ENCODE measurements at places on chromosomes 4 and X. TPM values are rescaled to one million over a fixed set of nuclear protein-coding genes. Genes with fewer than 3 reads are reported as not detected.

Gene SPANXA1
- not detected for total RNA-seq

Gene GIMD1
- total RNA-seq, result not detected

Gene ADH1A
- not detected for total RNA-seq

Gene ARSJ
- 20.6 TPM for total RNA-seq

Gene IRS4
- 0.26 TPM for total RNA-seq

Gene DCAF8L2
- not detected for total RNA-seq

Gene FGF16
- 0.69 TPM for total RNA-seq

Gene RNF212
- 4.0 TPM for total RNA-seq

Gene IDS
- 44.3 TPM for total RNA-seq

Gene GRIA3
- total RNA-seq, result 6.0 TPM

Gene ARHGAP36
- 1.0 TPM for total RNA-seq

Gene GATA1
- not detected for total RNA-seq

Gene L1CAM
- total RNA-seq, result 5.6 TPM

Gene ZNF718
- 34.3 TPM for total RNA-seq

Gene G6PD
- total RNA-seq, result 12.8 TPM

Gene CHRNA9
- total RNA-seq, result not detected

Gene IL9R
- total RNA-seq, result 0.63 TPM

Gene AMTN
- not detected for total RNA-seq

Gene CCDC149
- 17.4 TPM for total RNA-seq

Gene ZNF518B
- 50.4 TPM for total RNA-seq

Gene PDHA2
- total RNA-seq, result not detected

Gene DUX4
- not detected for total RNA-seq

Gene GPR119
- not detected for total RNA-seq

Gene SSX3
- not detected for total RNA-seq

Gene SMARCA1
- total RNA-seq, result 96.0 TPM

Gene SSX2B
- total RNA-seq, result not detected

Gene ZMAT1
- total RNA-seq, result 7.2 TPM

Gene DNAAF6
- total RNA-seq, result not detected

Gene PDZD4
- total RNA-seq, result 6.6 TPM

Gene SLC26A1
- total RNA-seq, result 0.05 TPM

Gene CDS1
- total RNA-seq, result 5.3 TPM

Gene FGG
- not detected for total RNA-seq

Gene SLITRK2
- 1.5 TPM for total RNA-seq

Gene MAGED2
- 339 TPM for total RNA-seq

Gene TMEM185A
- 26.2 TPM for total RNA-seq

Gene DKK2
- 27.3 TPM for total RNA-seq

Gene NOX1
- total RNA-seq, result 1.3 TPM

Gene EFHC2
- total RNA-seq, result 6.1 TPM

Gene UGT2A1
- total RNA-seq, result not detected

Gene PPP1R2C
- not detected for total RNA-seq

Gene BMPR1B
- total RNA-seq, result 1.7 TPM

Gene SLC9B2
- 22.8 TPM for total RNA-seq

Gene RAB33A
- total RNA-seq, result 2.5 TPM

Gene ANOS1
- total RNA-seq, result 20.2 TPM

Gene POU3F4
- not detected for total RNA-seq

Gene SHISA3
- 2.1 TPM for total RNA-seq

Gene GABRG1
- total RNA-seq, result 0.11 TPM

Gene CXCL8
- total RNA-seq, result 1.1 TPM

Gene TMEM255A
- total RNA-seq, result 1.3 TPM

Gene NAP1L3
- total RNA-seq, result 25.2 TPM

Gene RAB9B
- total RNA-seq, result 33.6 TPM

Gene MBNL3
- 44.1 TPM for total RNA-seq

Gene FAM184B
- total RNA-seq, result 0.11 TPM

Gene PDE6B
- 6.2 TPM for total RNA-seq

Gene GDPD2
- total RNA-seq, result 0.21 TPM

Gene COL4A6
- 39.0 TPM for total RNA-seq

Gene LRAT
- 0.58 TPM for total RNA-seq

Gene USP51
- total RNA-seq, result 6.6 TPM
